ENCODE measurements at places on chromosomes 5 and 9.

GRCh38 chr9:138095813-138096518 is 218.4 kb downstream of the CACNA1B start:
- no peak for DNase-seq

GRCh38 chr9:6382681-6383080 is 30.3 kb upstream of the UHRF2 start:
- DNase-seq = no peak

DNA sequence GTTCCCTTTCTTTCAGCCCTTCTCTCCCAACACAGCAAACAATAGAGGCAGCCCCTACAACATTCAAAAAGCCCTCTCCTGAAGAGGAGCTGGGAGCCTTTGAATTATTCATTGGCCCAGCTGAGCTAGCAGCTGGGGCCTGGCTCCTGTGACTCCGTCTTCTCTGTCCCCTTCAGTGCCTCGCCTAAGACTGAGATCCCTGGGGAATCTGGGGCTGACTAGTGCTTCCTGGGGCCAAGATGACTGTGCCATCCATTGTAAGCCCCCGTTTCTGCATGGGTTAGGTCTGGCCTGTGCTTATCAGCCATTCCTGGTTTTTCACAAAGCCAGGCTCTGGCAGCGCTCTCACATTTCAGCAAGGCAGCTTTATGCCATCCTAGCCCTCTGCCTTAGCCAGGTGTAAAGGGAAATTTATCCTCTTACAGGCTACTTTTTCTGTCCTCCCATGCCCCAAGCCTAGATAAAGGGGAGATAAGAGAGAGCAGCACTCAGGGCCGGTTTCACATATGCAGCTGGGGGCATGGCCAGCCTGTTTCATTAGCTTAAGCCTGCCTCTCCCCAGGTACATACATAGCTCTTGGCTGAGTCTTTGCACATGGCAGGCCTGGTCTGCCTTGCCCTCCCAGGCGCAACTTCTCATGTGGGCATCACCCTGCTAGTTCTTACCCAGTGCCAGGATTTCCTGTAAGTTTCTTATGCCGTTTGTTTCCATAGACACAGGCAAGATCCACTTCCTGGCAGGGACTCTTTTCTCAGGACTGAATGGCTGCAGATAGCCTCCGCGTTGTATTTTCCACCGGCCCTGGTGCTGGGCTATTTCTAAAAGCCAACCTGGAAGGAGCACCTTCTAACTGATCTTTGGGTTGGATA is 15.8 kb downstream of the PTPA start:
- DNase-seq = no peak

DNA sequence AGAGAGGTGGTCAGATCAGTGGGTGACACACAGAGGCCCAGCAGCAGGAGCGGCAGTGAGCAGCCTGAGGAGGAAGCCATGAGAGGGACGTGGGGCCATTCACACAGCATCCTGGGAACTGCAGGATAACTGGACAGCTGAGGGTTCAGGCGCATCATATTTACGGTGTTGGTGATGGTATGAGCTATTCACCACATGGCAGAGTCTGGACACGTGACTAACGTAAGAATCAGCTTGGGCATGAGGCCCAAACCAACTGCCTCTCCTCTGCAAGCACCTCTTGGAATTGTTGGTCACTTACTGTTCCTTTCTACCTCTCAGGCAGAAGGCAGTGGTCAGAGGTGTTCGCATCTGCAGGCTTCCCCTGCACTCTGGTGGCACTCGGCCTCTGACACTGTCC is 141.1 kb downstream of the ENTREP1 start:
- no peak for DNase-seq

All from AG20443 (cell line).